Esophagus squamous epithelium (tissue), 5 donors: ENCODE measurements at places on chromosomes 3 and 15.

DNA sequence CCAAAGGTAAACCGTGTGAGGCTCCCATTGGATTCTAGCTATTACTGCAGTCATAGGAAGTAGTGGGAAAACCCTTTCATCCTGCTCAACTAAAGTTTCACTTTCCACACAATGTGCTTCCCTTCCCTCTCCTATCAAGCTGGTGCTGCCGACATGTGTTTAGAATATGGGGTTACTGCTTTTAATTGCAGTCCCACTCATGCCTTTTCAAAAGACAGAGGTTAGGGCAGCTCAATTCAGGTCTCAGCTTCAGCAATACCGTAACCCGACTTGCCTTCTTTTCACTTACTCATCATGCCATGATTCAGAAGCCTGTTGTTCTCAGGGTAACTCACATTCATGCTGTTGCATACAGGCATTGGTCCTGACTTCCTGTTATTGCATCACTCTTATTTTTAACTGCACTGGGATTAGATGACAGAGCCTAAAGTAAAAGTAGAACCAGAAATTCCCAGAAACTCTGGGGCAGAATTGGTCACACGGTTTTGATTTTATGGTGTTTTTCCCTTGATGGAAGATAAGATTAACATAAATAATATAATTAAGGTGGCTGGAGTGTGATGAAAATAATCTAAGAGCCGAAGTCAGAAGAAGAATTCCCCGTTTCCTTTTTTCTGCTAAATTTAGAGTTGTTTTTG, 45.7 kb downstream of the C2CD4B start:
- no peak for DNase-seq

DNA sequence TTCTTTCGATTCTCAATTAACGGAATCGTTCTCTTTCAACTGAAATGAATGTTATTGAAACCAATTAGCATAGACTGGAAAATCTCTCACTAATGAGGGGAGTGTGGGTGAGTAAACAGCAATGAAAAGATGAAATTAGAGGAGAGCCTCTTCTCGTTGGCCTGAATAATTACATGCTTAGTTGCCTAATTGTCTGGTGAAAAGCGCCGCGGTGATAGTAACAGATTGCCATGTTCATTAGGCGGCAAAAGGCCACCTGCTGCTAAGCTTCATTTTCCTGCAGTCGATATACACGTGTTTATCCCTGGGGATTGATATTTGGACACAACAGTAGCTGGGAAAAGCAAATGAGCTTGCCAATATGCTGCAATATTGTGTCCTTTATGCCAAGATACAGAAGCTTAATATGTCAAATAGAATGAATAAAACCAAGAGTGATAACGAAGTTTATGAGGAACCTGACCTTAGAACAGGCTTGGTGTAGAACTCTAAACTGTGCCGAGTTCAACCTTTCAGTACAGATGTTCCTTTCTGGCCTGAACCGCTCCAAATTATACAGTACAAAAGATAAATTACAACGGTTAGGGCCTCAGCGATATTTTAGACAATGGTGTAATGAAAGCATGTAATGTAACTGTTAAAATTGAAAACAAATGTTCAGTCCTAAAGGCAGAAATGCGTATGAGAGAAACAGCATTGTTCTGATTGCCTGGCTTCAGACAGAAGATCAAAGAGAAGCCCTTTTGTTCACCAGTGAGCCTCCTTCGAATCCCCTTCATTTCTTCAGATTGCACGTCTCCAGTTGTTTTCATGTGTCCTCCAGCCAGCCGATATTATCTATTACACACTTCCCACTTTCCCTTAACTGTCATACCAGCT, 185.2 kb downstream of the SHOX2 start:
- no peak for DNase-seq

- no peak for DNase-seq
These were observed 118.5 kb upstream of the SAMMSON start for GRCh38 chr3:69881051-69881450.

GRCh38 chr15:63491116-63491827, 13.1 kb upstream of the USP3 start:
- no peak for DNase-seq

- DNase-seq = no peak
These were observed 62.0 kb downstream of the LMCD1 start for GRCh38 chr3:8563597-8563996.

GRCh38 chr3:144369129-144369879, 397.7 kb downstream of the DIPK2A start:
- DNase-seq = no peak

DNA sequence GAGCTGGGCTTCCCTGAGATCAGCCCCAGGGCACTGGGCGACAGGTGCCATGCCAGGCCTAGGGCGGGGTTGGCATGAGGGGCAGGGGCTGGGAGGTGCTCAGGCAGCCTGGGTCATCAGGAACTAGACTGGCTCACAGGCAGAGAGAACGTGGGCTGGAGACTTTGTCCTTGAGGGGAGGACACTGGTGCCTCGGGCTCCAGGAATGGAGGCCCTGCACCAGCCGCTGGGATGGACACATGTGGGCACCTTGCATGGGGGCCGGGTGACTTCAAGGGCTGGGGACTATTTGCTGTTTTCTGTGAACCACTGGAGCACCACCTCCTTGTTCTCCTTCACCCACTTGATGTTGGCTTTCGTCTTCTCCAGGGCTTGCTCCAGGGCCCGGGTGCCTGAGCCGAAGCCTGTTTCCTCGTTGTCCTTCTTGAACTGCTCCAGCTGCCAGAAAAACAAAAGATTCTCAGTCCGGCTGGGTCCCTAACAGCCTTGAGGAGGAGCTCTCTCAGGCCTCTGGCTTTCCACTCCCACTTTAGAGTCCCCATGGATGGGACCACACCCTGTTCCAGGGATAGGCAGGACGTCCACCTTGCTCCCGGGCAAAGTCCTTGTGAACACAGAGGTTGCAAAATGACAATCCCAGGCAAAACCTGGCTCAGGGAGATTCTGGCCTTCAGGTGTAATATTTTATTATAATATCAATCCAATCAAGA, 9.1 kb downstream of the MESP2 start:
- no peak for DNase-seq

DNA sequence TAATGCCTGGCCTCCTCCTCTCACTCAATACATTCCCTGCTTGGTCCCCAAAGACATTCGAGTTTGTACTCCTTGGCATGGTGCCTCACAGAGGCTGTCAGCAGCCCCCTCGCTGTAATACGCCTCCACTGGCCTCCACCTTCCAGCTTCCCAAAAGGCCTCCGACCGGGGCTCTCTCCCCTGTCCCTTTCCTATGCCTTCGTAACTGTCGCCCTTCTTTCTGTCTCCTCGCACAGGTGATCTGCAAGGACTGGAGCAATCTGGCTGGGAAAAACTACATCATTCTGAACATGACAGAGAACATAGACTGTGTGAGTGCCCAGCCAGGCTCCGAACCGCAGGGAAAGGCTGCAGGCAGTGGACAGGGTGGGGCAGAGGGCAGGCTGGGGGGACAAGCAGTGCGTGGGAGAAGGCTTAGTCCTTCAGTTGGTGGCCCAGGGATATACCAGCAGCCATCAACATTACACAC, 10.7 kb upstream of the ABTB1 start:
- DNase-seq = no peak

DNA sequence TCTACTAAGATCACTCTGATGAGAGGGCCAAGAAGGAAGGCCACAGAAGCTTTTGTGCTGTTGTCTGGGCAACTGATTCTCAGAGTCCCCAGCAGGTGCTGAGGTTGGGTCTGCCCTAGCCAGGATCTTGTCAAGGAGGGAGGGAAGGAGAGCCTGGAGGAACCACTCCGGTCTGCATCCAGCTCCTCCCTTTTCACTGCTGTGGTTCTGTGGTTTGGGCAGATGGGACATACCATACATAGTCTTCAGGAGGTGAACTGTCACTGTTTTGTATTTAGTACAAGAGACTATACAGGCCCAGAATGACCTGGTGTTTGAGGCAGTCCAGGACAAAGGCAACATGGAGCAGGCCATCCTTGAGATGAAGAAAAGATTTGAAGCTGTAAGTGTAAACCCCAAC, 21.9 kb downstream of the C3orf62 start:
- DNase-seq = no peak

DNA sequence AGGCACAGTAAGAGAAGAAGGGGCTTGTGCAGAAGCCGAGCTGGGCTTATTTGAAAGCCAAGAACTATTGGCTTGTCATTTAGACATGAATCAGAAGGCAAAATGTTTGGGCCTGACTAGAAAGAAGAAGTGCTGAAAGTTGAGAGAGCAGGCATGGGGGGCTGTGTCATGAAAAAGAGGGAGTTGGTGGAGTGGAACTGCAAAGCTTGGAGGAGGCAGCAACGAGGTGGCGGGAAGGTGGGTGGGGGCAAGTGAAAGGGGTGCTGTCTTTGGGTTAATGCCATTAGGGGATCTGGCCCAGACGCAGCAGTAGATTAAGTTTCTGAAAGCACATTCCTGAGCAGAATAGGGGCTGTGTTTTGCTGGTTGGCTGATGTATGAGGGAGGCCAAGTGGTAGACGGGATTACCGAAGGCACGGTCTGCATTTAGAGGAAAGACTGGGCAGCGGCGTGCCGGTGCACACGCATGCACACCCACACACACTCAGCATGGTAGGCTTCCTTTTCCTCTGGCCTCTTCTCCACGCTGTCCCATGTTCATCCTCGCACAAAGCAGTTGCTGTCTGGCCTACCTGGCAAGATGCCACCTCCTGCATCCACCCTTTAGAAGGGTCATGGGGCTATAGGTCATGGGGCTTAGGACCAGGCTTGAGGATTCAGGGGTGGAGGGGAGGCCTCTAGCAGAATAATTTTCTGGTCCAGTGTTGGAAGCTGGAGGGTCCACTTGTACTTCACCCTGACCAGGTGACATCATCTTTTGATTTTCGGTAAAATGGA, 43.0 kb downstream of the BOC start:
- DNase-seq = no peak

DNA sequence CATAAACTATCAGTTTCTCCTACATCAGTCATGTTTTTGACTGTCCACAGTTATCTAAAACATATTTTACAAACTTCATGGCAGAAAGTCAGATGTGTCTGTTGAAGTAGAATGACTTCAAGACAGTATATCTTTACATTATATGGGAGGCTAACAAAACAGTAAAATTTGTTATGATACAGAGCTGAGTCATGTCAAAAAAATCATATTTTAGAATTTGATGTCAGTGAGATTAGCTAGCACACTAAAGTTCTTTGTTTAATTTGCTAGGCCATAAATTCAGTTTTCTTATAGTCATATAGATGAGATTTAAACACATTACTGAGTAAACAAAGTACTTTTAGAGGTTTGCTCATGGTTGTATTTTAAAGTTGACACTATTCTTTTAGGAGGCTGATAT, 80.3 kb upstream of the IGSF10 start:
- no peak for DNase-seq

GRCh38 chr15:81813215-81813614, 232.6 kb downstream of the MEX3B start:
- DNase-seq = no peak

GRCh38 chr3:108887121-108887520, 64.5 kb downstream of the TRAT1 start:
- DNase-seq = no peak

DNA sequence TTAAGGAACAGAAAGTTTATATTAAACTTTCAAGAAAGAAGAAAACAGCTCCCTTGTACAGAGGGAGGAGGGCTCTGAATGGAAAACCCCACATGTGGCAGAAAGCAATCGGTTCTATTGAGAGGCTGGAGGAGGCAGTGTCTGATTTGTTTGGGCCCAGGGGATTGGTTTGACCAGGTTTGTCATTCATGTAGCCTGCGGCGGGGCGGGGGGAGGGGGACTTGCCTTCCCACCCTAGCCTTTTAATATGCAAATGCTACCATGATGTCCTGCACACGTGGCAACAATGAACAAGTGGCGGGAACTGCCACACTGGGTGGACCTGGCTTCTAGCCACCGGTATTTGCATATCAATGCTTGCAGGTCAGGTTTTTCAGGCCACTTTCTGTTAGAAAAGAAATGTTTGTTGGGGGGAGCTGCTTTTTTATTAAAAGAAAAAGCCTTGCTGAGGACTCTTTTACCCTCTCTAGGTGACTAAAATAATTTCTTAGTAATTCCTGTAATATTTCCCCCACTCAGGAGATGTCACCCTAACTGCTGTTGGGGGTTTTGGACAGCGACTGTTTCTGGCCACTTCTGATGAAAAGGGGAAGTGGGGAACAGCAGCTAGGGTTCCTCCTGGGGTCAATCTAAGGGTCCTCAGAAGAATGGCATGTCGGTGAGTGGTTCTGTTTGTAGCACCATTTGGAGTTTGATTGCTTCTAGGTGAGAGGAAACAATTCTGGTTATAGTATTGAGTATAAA, 691.2 kb downstream of the TBL1XR1 start:
- DNase-seq = no peak

GRCh38 chr15:51075826-51076523, 18.7 kb downstream of the TNFAIP8L3 start:
- no peak for DNase-seq

DNA sequence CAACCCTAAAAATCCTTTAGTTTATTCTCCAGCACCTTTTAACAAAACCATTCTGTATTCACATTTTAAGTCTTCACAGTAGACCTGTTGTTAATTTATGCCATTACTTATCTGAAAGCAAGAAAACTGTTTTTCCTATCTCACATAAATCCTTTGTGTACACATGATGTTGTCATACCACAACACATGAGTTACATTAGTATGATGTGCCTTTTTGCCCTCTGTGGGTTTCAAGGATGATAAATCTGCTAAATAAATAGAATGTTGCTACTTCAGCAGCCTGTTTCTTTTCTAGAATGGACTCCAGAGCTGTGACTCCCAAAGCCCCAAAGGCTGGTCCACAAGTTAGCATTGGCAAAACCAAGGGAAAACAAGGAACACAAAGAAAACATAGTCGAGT, 151.6 kb downstream of the SERPINI1 start:
- no peak for DNase-seq

DNA sequence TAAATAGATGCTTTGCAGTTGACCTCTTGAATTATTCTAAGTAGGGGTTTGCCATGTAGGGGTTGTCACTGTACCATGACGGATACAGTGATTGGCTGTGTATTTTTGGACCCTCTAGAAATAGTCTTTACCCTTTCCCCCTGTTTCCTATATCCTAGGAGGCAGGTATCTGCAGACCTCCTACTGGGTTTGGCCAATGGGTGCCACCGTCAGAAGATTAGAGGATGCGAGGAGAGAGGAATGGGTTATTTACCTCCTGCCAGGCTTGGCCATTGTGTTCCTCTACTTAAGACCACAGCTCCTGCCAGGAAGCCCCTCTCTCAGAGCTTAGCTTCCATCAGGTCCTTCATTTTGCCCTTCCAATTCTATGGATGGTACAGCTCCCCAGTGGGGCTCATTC, 40.2 kb upstream of the CLRN1 start:
- no peak for DNase-seq

DNA sequence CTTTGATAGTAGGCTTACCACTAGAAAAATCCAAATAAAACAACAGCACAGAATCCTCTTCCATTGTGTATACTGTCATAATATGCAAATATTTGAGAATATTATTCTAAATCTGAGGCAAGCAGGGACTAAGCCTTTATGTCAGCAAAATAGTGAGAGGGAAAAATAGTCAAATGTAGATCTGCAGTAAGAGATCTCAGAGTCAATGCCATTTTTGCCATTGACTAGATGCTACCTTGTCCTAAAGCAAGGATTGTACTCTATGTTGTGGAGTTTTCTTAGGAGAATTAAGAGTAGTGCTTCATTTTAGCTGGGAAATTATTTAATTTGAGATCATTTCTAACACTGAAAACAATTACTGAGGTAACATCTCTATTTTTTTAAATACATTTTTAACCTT, 50.2 kb downstream of the IQCH start:
- no peak for DNase-seq

GRCh38 chr15:83919978-83920510, 266.1 kb downstream of the ADAMTSL3 start:
- no peak for DNase-seq
